Upper lobe of right lung (tissue), 1 donor: ENCODE measurements at places on chromosomes 1 and 21.

DNA sequence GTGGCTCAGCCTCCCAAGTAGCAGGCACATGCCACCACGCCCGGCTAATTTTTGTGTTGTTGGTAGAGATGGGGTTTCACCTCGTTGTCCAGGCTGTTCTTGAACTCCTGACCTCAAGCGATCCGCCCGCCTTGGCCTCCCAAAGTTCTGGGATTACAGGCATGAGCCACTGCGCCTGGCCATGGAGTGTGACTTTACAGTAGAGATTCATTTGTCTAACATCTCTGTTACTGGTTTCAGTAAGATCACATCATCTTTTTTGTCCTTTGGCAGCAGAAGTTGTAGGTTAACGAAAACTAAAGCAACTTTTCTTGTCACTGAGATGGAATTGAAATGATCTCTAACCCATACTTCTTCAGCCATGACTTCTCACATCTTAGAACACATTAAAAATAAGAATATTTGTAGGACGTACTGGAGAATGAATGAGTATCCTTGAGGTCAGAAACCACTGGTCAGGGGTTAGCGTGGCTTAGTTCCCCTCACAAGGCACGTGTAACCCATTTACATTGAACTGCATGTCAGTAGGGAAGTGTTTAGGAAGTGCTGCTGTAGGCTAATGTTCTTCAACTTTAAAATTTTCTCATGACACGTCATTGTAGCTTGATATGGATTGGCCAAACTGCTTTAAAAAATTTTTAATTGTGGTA lies 75.9 kb downstream of the CAMTA1 start:
- no peak for DNase-seq

DNA sequence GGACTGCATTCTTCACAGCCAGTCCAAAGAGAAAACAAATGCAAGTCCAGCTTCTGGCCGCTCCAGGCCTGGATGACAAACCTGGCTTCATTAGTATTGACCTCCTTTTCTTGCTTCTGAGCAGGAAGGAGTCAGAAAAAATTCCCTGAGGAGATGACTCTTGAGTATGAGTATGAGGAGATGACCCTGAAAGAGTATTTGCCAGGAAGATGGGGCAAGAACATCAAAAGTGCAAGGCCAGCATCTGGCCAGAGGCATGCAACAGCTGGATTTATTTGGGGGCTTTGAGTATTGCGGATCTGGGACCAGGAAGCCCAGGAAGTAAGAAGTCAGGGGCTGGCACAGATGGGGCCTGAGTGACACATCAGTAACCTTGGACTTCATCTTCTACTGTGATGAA lies 113.9 kb downstream of the GLIS1 start:
- peak; percentile 15 for DNase-seq

DNA sequence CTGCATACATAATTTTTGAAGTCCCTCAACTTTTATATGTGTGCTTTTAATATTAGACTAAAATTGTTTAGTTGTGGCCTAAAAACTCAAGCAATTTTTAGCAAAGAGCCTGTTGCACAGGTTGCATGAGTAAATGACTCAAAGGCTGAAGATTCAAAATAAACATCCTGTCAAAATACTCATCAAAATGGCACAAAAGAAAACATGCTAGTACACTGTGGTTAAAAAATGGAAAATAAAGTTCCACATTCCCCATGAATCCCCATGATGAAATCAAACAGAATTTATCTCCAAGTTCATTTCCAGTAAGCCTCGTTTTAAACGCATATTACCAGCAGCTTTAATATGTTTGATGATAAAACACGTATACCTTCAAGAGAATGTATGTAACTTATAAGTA lies 230.1 kb upstream of the MAP1LC3C start:
- no peak for DNase-seq

- DNase-seq = no peak
Observed at GRCh38 chr1:224759681-224760091, 143.6 kb downstream of the CNIH3 start.

GRCh38 chr1:14742181-14742980 lies 143.9 kb downstream of the KAZN start:
- no peak for DNase-seq

GRCh38 chr1:155219592-155220031 lies 11.1 kb downstream of the MTX1 start:
- no peak for DNase-seq

DNA sequence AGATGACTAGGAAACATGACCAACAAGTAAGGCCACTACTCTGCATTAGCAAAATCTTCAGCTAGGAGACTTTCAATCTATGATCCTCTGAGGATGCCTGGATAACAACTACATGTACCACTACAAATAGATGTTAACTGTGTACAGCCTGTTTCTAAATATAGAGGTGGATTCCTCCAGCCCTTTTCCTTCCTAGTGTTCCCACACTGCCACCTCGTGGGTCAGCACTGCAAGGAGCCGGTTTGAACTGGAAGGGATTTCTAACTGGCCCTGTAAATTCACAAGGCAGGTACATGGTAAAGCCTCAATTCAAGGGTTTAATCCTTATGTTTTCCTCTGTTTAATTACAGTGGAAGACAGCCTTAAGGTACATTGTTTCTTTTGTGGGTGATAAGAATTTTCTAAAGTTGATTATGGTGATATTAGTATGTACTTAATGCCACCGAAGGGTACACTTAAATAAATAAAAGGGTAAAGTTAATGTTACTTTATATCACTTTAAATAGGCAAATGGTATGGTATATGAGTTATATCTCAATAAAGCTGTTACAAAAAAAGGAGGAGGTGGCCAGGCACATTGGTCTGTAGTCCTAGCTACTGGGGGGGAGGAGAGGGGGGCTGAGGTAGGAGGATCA lies 14.4 kb downstream of the SMYD3 start:
- DNase-seq = peak; percentile 72

DNA sequence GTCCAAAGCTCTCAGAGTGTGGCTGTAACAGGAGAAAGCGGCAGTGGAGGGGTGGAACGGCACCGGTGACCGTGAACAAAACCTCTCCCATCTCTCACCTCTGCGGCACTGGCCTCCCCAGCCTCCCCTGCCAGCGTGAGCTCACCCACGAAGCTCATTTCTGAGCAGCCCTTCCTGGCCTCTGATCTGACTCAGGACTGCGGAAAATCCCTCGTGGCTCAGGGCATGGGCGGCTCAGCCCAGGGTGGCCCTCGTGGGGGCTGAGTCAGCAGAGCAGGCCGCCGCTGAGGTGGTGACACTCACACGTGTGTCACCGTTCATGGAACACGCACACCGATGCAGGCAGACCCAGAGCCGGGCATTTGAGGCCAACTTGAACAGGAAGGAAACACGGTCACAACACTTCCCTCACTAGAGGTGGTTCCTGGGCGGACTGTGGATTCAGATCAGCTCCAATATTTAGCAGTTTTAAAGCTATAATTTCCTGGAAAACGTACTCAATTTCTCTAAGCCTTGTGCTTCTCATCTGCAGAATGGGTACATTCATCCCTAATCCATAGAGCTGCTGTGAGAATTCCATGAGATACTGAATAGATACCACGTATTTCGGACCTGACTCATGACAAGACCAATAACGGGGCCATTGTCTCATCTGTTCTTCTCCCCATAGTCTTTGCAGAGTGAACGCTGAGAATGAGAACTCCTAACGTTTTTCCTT lies 115.0 kb upstream of the TMPRSS2 start:
- no peak for DNase-seq

DNA sequence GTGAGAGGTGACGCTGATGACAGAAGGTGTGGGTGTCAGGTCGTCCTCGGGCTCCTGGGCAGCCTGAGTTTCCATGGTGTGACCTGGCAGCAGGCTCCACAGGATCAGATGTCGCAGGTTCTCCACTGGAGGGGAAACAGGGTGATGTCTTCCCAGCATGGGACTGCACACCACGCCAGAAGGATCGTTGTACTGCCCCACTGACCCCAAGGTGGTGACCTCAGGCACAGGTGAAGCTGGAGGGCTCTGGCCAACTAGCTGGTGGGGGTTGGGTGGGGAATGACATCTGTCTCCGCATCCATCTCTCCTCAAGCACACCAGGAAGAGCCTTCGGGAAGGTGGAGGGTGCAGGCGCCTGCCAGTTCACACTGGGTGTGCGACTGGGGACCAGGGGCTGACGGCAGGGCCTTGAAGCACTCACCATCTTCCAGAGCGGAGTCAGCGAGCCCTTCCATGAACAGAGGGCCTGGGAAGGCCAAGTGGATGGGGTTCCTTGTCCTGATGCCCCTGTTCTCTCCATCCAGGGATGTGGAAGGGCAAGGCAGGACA lies 19.4 kb downstream of the LRRC71 start:
- DNase-seq = no peak

- no peak for DNase-seq
Observed at GRCh38 chr1:178122283-178122682, 28.4 kb downstream of the RASAL2 start.

DNA sequence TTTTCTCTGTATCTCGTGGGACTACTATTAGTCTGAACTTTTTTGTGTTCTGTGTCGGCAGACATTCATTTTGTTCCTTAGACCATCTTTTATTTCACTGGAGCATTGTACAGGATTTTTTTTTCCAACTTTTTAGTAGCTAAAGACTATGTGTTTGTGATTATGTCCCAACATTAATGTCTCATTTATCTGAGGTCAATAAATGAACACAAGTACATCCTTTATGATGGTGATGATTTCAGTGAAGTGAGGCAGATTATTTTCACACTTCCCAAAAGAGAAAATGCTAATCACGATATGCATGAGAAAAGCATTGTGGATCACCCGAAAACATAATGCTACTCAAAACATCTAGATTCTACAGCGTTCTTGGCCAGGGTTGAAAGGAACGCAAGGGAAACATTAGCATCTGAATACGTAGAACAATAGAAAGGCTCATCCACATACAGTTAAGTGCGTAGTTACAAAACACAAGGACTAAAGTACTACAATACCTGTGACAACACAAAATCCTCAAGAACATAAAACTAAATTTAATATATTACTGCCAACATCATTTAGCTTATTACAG lies 981.7 kb upstream of the NCAM2 start:
- no peak for DNase-seq

DNA sequence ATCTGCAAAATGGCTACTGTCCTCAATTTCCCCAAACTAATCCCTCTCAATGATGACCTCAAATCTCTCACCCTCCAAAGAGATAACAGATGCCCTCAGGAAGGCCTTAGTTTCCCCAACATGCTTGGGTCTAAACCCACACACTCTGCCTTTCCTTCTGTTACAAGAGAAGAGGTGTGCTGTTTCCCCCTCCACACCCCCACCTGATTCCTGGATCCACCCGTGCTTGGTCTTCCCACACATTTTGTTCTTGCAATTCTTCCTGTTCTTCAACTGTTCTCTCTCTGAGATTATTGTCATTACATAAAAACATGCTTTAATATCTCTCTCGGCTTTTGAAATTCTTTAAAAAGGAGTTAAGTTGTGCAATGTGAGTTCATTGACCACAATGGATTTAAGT lies 5.7 kb upstream of the CBR3 start:
- no peak for DNase-seq

- no peak for DNase-seq
Observed at GRCh38 chr1:154753426-154753825, 116.7 kb downstream of the KCNN3 start.

GRCh38 chr1:43678940-43679339 lies 28.4 kb upstream of the ST3GAL3 start:
- DNase-seq = no peak

GRCh38 chr1:12001249-12001917 lies 17.9 kb upstream of the MIIP start:
- no peak for DNase-seq

- DNase-seq = peak; percentile 69
Observed at GRCh38 chr1:9413071-9413876, 120.6 kb downstream of the SPSB1 start.

DNA sequence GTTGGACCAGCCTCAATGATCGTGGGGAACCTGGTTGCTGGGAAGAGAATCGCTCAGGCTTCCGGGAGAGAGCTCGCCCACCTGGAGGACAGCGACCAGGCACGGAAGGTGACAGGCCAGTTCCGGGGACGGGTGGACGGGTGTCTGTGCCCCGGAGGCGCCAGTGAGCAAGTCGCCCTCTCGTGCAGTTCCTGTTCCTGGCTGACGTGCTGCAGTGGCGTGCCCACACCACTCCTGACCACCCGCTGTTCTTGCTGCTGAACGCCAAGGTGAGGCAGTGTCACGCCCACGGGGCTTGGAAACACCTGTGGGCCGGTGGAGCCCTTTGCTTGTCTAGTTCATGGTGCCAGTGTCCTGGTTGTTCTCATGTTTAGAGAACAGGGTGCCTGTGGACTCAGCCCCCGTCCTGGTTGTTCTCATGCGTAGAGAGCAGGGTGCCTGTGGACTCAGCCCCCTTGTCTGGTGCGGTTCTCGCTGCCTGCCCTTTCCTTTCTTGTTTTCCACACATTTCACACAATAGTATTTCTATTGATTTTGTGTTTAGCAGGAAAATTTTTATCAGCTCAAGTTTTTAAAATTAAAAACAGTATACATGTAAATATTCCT lies 53.1 kb downstream of the S100B start:
- peak; percentile 79 for DNase-seq
